ENCODE measurements at places on chromosomes 6 and 20.

GRCh38 chr20:22974354-22974753 lies 60.8 kb upstream of the SSTR4 start:
- DNase-seq, result no peak

GRCh38 chr6:110472739-110473138 lies 3.7 kb downstream of the SLC22A16 start:
- DNase-seq, result no peak

DNA sequence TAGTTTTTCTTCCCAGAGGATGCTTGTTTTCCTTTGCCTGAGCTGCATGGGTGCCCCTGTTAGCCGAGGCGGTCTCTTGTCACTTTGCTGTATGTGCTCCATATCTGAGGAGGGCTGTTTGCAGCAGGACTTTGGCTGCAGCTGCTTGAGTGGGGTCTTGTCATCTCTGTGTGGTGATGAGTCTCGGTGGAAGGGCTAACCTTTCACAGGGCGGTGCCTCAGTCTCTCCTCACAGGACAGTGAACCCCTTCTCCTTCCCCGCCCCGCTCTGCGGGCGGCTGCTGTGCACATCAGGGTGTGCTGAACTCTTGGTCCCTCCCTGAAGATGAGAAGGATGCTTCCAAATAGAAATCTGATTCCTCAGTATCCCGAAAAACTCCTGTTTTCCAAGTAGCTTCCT lies 75.1 kb downstream of the SYNJ2 start:
- DNase-seq, result no peak

- no peak for DNase-seq
Observed at GRCh38 chr20:50635676-50636600, 55.4 kb downstream of the RIPOR3 start.

DNA sequence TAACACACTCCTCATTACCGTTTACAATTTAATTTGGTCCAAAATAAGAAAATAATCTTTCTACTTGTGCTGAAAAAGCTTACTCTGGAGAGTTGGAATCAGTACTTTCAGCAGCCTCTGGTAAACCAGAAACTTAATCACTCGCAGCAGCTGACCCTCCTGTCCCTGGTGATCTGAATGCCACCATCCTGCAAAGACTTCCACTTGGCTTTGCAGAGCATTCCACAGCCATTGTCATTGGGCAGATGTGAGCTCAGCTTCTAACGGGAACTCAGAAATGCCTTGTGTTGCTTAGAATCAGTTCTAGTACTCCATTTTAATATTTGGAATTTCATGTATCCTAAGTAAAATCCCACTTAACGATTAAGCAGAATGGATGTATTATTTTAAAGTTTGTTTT lies 59.7 kb downstream of the PHACTR1 start:
- no peak for DNase-seq

DNA sequence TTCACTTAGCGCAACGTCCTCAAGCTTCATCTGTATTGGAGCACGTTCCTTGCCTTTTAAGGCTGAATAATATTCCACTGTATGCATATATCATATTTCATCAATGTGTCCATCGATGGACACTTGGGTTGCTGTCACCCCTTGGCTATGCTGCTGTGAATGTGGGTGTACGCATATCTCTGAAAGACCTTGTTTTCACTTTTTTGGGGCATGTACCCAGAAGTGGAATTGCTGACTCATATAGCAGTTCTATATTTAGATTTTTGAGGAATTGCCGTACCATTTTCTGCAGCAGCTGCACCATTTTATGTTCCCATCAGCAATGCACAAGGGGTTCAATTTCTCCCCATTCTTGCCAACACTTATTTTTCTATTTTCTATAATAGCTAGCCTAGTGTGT lies 22.8 kb upstream of the SLC23A2 start:
- DNase-seq, result no peak

- DNase-seq, result no peak
Observed at GRCh38 chr20:39269493-39270217, 307.5 kb downstream of the DHX35 start.

- no peak for DNase-seq
Observed at GRCh38 chr20:15805154-15805553, 768.1 kb downstream of the KIF16B start.

- no peak for DNase-seq
Observed at GRCh38 chr6:18215436-18215835, 48.9 kb downstream of the DEK start.

DNA sequence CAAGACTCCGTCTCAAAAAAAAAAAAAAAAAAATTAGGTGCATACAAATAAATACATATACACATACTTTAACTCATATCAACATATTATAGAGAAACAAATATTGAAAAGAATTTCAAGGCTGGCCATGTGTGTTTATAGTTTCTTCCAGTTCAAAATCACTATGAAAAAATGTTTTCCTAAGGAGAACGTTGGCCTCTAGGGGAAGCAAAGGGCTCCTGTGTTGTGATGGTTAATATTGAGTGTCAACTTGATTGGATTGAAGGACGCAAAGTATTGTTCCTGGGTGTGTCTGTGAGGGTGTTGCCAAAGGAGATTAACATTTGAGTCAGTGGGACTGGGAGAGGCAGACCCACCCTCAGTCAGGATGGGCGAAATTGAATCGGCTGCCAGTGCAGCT lies 182.0 kb upstream of the AGPAT4 start:
- DNase-seq, result no peak

- no peak for DNase-seq
Observed at GRCh38 chr20:58891086-58891717, 38.7 kb downstream of the GNAS start.

GRCh38 chr6:166841216-166841615 lies 115.1 kb downstream of the RNASET2 start:
- DNase-seq, result no peak

DNA sequence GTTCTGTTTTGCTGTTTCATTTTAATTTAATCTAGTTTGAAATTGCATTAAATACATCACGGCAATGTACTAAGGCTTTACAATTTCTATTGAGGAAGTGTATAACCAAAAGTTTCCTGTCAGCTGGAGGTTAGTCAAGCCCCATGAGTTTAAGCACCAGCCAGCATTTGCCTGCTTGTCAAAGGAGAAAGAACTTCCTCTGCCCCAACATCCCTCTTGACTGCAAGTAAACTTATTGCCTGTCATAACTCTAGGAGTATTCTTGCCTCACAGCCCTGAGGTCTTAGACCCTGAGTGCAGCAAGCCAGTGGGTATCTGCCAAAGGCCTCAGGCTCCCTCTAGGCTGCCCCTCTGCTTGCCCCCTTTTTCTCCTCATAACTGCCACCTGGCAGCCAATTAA lies 106.7 kb upstream of the INSM1 start:
- no peak for DNase-seq

- no peak for DNase-seq
Observed at GRCh38 chr6:82397962-82398692, 34.5 kb downstream of the TPBG start.

GRCh38 chr6:32086661-32087573 lies 22.2 kb downstream of the TNXB start:
- peak; percentile 40 for DNase-seq

GRCh38 chr6:105669232-105669631 lies 266.4 kb upstream of the PREP start:
- no peak for DNase-seq

DNA sequence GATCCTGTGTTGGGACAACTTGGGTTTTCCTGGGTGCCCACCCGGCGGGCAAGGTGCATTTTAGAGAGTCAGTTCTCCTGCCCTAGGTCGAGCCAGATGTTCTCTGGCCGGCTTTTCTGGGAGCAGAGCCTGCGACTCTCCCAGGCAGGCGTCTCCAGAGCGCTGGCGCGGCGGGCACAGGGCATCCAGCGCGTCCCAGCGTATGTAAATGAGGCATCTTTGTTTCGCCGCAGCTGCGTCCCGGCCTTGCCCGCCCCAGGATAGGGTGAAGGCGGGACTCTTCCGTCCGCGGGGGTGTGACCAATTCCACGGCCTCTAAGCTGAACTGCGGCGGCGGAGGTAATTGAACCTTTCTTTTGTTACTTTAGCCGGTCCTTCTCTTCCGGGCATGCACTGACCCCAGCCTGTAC lies 9.1 kb downstream of the GRIK2 start:
- DNase-seq, result no peak

DNA sequence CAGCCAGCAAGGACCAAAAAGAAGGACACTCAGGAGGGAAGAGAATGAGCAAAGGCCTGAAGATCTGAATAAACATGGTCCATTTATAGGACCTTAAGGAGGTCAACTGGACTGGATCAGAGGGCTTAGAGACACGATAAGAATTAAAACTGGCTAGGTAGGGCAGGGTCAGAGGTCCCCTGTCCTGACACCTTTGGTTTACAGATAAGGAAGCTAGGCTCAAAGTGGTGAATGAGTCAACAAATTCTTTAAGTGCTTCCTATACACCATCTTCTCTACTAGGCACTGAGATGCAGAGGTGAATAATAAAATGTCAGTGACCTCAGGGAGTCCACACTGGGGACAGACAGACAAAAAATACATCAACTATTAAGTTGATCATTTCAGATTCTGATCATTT lies 70.3 kb downstream of the HIVEP2 start:
- no peak for DNase-seq

DNA sequence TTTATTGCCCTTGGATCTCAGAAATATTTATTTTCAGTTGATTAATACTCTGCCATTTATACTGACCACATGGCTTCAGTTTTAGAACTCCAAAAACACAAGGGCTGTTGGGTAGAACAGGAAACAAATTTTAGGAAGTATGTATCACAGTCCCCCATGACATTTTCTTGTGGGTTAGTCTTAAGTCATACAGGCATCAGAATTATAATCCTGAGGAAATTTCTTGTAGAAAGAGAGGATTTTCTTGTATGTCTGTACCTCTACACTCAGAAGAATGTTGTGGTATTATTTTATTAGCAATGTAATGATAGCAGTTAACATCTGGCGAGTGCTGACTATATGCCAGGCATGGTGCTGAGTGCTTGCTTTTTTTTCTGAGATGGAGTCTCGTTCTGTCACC lies 302.9 kb downstream of the CLIC5 start:
- DNase-seq, result no peak

GRCh38 chr20:17928633-17929311 lies 39.8 kb downstream of the SNX5 start:
- DNase-seq, result no peak

DNA sequence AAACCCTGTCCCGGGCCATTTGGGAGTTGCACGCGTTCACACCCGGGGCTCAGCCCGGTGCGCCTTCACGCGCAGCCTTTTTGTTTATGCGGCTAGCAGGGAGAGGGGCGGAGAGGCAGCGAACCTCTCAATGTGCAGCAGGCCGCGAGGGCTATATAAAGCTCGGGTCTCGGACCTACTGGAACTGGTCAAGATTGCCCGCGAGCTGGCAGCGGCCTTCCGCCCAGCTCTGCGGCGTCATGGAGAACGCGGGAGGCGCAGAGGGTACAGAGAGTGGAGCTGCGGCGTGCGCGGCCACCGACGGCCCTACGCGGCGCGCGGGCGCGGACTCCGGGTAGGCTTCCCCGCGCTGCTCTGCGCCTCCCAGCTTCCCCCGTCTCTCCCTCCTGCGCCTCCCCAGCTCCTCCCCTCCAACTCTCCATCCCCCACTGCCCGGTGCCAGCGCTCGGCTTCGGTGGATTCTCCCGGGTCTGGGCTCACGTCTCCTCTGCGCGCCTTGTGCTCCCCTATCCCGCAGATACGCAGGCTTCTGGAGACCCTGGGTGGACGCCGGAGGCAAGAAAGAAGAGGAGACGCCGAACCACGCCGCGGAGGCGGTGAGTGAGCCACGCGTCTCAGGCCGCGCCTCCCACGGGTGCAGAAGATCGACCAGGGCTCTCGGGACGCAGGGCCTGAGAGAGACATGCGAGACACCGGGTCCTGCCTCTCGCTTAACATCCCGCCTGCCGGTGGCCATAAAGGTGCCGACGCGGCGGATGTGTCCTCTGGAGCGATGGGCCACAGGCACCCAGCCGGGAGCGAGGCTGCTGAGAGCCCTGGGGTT lies at the start of gene RIPPLY2:
RIPPLY2 (plus strand) TSS at position 183 of the 823 bp plus-strand sequence; CDS start at position 240, 57 bp downstream.
- DNase-seq, result no peak

DNA sequence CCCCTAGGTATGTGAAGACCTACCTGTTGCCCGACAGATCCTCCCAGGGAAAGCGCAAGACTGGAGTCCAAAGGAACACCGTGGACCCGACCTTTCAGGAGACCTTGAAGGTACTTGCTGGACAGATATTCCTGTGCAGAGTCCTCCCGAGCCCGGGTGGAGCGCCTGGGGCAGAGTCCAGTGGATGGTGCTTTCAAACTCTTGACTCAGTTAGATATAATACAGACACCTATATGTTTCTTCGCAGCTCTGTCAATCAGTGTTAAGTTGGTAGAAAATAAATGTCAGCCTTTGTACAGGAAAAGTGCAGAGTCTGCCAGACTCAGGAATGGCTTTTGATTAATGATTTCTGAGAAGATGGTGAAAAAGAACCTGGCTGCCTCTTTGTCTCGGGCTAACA lies 67.2 kb downstream of the EZR start:
- no peak for DNase-seq

DNA sequence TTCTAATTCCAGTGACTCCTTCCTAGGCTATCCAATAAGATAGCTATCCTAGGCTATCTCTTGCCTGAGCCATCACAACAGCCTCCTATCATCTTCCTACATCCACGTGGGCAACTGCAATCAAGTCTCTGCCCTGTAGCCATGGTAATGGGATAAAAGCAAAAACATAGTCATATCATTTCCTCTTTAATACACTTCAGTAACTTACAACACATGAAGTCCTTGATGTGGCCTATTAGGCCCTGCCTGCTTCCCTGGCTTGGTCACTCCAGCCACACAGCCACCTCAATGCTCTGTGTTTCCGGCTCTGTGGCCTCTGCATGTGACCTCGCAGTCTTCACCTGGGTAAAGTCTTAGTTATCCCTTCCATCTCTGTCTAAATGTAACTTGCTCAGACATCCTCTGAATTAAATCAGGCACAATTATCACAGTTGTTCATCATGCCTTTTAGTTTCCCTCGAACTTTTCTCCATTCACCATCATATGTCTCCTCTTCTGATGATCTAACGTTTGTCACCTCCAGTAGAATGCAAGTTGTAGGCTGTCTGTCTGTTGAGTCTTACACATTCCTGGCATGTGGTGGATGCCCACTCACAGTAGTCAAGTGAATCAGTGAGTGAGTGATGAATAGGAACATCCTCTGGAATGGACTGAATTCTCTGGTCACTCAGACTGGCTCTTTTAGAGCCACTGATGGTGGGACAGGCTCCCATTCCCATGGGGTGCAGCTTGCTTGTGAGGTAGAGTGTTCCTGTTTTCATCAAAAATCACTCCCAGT lies 229.4 kb downstream of the TBC1D7 start:
- no peak for DNase-seq
